H54 (cell line): ENCODE measurements at places on chromosomes 12 and 14.
A peak's percentile ranks its signal among the peaks of the same experiment; 100 is the strongest.

DNA sequence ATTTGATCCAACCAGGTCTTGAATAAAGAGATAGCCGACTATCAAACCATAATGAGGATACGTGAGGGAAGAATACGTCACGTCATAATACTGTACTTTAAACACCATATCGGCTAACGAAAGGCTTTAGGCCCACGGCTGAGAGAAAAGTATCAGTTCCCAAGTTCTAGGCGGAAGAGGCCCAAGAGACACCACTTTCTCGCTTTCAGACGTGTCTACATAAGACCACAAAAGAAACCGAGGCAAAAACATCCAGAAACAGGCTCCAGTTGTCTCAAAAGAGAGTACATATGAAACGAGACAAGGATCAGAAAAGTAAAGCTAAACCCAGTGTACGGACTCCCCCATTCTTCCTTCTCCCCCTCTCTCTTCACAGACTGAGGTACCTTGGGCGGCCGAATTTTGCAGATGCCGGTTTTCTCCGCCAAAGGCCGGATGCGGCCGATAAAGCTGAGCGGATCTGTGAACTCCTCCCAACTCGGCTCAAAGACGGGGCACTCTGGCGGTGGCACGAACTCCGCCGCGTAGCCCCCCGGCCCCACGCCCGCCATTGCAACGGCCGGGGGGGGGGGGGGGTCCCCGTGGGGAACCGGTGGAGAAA is 479 bp downstream of the KDM5A start:
- no peak for DNase-seq

GRCh38 chr12:47054659-47055058 is 24.8 kb upstream of the PCED1B start:
- no peak for DNase-seq

GRCh38 chr14:21215879-21216251 is 53.4 kb downstream of the HNRNPC start:
- DNase-seq: no peak

- no peak for DNase-seq
Measured at GRCh38 chr12:108173160-108173559, 44.1 kb downstream of the WSCD2 start.

GRCh38 chr14:59629444-59630287 is 53.1 kb upstream of the CCDC175 start:
- no peak for DNase-seq

DNA sequence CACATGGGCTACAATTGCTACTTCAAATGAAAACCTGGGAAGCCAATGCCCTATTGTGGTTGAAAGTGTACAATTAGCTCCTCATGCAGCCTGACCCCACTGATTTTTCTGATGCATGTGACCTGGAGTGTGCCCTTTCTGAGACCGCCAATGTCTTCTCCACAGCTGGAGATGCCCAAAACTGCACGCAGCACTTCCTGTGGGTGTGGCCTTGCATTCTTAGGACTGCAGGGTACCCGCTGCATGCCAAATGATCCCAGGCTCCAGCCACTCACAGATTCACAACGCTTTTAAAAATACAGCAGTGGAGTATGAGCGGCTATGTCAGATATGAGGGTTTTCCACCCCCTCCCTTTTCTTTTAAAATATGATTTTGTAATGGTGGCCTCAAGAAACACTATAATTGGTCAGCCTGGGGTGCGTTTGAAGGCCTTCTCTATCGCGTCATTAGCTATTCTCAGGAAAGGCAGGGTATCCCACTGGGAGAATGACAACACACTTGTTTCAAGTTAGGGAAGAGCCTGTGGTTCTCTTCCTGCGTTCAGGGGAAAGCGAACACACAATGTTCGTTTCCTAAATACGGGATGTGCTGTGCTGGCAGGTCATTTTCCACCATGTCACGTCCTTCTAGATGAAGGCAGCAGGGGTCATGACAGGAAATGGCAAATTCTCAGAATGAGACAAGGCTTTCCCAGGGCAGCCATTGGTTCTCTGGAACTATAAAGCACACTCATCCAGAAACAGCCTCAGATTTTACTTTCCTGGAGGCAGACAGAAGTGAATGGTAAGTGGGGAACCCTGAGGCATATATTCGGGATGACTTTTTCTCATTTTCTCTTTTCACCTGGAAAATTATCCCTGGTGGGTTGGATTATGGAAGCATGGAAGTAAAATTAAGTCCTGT is at the start of gene APOLD1:
Gene APOLD1 (plus strand): TSS at position 749 of the 904 bp plus-strand sequence. CDS start 33 bp downstream, at position 782.
- no peak for DNase-seq

GRCh38 chr12:121715862-121716435 is 3.4 kb downstream of the TMEM120B start:
- no peak for DNase-seq

GRCh38 chr12:24929953-24930352 is 18.9 kb downstream of the BCAT1 start:
- DNase-seq: no peak

DNA sequence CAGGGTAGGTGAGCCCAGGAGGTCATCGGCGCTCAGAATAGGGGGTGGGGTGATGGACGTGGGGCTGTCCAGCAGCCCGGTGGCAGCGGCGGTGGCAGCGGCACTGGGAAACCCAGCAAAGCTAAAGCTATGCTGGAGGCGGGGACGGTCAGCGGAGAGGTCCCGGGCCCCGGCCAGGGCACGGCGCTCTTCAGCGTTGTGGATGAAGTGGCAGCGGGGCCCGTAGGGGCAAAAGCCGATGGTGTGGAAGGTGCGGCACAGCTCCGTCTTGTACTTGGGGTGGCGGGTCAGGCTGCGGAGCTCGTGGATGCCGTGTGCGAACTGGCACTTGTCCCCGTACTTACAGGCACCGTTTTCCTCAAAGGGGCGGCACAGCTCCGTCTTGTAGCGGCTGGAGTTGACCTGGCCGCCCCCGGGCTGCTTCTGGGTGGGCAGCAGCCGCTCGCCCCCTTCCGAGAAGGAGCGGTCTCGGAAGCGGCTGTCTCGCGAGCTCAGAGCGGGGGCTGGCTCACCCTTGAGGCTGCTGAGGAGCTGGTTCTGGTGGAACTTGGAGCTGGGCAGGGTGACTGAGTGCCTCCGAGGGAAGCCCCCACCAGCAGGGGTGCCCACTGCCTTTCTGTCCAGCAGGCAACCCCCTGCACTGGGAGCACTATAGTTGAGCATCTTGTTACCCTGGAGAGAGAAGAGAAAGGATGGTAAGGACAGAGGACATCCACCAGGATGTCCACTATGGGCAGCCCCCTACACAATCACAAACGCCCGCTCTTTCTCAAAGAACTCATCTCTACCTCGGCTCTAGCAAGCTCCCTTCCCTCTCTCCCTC is 2.8 kb downstream of the ZFP36L1 start:
- no peak for DNase-seq

DNA sequence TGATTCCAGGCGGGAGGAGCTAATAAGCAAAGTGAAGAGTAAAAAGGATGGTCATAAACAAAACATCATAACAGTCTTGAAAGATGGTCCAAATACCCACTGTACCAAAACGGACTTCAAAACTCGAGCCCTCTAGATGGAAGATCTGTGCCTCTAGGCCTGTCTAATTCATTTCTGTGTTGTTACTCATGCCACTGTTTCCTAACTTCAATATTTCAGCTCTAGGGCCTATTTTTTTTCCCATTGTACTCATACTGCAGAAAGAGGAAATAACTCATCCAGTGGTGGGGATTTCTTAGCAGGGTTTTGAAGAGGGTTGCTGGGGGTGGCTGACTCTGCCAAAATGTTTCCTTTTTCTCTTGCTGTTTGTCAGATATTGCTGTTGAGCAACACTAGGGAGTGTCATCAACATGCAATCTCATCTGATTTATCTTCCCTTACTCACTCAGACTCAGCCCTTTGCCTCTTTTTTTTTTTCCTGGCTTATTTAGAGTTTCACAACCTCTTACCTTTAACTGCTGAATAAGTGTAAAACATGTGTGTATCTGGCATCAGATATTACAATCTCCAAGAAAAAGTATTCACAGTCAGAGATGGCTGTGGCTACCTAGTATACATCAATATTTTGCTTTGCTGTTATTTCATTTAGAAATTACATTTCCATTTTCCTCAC is 189.6 kb downstream of the DUSP6 start:
- DNase-seq: peak; percentile 29

DNA sequence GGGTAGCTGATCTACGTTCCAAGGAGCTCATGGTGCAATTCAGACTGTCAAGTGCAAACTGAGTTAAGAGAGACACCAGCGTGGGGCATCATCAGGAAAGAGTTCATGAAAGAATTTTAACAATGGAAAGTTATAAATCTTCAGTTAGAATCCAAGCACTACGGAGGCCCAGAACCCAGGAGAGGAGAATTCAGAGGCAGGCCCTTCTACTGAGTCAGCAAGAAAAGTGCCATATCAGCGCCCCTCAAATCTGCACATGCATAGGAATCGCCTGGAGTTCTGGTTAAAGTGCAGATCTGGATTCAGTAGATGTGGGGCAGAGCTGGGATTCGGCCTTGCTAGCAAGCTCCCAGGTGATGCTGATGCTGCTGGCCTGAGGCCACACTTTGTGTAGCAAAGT is 45.9 kb downstream of the CHST11 start:
- DNase-seq: no peak

DNA sequence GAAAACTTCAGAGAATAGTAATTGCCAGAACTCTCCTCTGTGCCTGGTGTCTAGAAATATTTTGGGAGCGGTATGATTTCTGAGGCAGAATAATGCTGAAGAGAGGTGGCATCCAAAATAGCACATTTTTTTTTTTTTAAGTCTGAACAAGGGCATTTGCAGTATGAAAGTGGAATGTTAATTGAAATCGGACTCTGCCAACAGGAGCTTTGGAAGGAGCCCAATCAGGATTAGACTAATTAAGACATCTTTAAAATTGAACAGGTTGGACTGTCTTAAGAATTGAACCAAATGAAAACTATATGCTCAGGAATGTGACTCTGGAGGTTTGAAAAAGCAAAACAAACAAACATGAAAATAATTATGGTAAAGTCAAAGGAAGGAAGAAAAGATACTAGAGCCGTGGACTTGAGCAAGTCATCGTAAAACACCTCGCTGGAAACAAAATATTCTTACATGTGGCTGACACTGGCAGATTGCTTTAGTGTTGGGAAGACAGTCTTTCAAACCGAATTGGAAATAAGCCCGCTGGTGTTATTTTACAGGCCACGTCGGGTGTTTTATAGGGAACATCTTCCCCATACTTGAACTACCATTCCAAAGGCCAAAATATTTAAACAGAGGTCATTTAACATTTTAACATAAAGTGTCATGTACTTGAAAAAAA is 436.3 kb downstream of the VRK1 start:
- DNase-seq: no peak

- no peak for DNase-seq
Measured at GRCh38 chr14:68181519-68182326, 362.1 kb downstream of the RAD51B start.

DNA sequence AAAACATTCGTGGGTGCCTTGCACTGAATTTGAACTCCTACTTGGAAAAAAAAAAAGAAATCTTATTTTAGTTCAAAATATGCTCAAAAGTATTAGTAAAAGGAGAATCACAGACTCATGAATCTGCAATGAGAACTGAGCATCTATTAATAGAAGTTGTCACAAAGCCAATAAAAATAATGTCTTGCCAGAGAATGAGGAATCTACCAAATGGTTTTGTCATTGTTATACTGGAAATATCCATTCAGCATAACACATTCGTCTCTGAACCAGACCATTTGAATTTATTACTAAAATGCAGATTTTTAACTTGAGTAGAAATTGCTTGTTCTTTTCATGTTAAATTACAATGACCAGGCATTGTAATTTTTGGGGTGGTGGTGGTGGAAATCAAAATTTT is 11.6 kb upstream of the PTPRB start:
- DNase-seq: no peak

DNA sequence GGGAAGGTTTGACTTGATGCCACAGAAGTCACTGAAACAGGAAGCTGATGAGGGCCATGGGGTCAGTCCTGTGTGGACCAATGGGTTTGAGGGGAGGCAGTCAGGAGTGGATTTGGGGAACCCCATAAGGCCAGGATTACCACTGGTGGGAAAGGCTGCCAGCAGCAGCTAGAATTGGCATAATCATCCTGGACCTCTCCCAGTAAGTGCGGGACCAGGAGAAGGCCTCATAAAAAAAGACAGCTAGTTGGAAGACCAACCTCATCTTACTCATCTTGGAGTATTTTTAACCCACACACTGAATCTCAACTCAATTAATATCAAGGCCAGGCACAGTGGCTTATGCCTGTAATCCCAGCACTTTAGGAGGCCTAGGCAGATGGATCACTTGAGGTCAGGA is 22.7 kb downstream of the TBX3 start:
- DNase-seq: no peak
